ENCODE measurements at places on chromosomes 2 and 18. TPM values are rescaled to one million over a fixed set of nuclear protein-coding genes. Genes with fewer than 3 reads are reported as not detected.

Gene SH2D6
- total RNA-seq, result 1.1 TPM

Gene LOXHD1
- total RNA-seq, result not detected

Gene RBM43
- 3.6 TPM for total RNA-seq

Gene ZNF407
- 2.8 TPM for total RNA-seq

Gene RGPD4
- total RNA-seq, result 0.08 TPM

Gene ABCG8
- not detected for total RNA-seq

Gene SLC19A3
- 2.4 TPM for total RNA-seq

Gene LTBP1
- 16.8 TPM for total RNA-seq
